Stimulated activated CD4-positive, alpha-beta T cell treated with anti-CD3 and anti-CD28 coated beads, Interleukin-1b, Interleukin-23, amount 100 ng/mL, for 4 hours (primary cell): ENCODE measurements at places on chromosomes 6 and 20.

- DNase-seq: no peak
These were observed 615.7 kb upstream of the ARID1B start for GRCh38 chr6:156161471-156161870.

GRCh38 chr20:45229264-45230056 is 8.3 kb downstream of the SEMG2 start:
- peak; percentile 28 for DNase-seq

DNA sequence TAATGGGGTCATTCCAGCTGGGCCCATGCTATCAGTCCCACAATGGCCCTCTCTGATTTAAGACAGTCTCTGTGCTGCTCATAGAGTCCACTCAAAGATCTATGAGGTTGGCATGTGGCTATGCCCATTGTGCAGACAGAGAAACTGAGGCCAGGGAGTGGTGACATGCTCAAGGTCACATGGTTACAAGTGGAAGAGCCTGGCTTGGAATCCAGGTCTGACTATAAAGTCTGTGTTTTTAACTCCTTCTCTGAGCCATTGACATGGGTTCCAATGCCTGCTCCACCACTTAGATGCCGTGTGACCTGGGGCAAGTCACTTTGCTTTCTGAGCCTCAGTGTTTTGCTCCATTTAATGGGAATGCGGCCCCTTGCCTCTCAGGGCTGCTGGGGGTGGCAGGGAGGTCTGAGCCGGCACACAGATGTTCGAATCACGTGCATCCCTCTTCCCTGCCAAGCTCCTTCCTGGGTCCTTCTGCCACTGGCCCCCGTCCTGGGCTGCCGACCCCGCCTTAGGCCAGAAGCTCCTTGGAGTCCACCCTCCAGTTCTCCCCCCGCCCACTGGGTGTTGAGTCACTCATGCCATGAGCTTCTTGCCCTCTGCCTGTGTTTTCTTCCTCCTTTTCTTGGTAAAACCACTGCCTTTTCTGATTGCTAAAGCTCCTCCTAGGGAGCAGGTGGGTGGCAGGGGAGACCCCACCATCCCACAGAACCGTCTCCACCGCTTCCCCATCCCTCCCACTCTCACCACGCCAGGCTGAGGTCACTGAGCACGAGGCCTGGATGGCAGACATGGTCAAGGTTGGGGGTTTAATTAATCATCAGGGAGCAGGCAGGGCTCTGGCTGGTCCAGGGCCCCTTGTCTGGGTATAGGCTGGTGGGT is 35.7 kb downstream of the CEBPB start:
- DNase-seq: no peak

DNA sequence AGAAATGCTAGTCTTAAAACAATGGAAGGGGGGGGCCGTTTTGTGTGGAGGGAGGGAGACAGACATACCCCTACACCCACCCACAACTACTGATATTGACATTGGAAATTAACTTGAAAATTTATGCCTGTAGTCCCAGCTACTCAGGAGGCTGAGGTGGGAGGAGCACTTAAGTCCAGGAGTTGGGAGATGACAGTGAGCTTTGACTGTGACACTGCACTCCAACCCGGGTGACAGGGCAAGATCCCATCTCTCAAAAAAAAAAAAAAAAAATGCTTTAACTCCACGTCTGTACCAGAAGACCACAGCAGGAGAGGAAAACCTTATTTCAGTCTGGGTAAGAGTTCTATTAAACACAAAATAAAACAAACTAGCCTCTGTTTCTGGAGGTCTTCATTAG is 2.2 kb downstream of the TBC1D20 start:
- DNase-seq: no peak

GRCh38 chr6:7323074-7323473 is 10.1 kb upstream of the SSR1 start:
- no peak for DNase-seq

GRCh38 chr6:122803171-122803661 is 14.2 kb downstream of the SMPDL3A start:
- DNase-seq: no peak

DNA sequence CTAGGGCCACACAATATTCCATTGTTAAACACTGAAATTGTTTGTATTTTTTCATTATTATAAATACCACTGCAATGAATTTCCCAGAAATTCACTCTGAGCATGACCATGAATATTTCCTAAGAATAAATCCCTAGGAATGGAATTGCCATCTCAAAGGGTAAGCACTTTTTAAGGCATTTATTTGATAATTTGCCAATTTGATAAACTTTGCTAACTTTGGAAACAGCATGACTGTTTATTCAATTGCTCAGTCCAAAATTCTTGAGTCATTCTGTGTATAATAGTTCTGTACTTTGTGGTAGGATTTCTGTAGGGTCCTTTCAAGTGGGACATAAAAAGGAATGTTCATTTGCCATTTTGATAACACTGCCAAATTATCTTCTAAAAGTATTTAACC is 44.2 kb upstream of the TOX2 start:
- no peak for DNase-seq

- no peak for DNase-seq
These were observed 31.6 kb upstream of the PXDC1 start for GRCh38 chr6:3782876-3783832.

GRCh38 chr6:134950482-134950881 is 581 bp upstream of the ALDH8A1 start:
- DNase-seq: no peak

DNA sequence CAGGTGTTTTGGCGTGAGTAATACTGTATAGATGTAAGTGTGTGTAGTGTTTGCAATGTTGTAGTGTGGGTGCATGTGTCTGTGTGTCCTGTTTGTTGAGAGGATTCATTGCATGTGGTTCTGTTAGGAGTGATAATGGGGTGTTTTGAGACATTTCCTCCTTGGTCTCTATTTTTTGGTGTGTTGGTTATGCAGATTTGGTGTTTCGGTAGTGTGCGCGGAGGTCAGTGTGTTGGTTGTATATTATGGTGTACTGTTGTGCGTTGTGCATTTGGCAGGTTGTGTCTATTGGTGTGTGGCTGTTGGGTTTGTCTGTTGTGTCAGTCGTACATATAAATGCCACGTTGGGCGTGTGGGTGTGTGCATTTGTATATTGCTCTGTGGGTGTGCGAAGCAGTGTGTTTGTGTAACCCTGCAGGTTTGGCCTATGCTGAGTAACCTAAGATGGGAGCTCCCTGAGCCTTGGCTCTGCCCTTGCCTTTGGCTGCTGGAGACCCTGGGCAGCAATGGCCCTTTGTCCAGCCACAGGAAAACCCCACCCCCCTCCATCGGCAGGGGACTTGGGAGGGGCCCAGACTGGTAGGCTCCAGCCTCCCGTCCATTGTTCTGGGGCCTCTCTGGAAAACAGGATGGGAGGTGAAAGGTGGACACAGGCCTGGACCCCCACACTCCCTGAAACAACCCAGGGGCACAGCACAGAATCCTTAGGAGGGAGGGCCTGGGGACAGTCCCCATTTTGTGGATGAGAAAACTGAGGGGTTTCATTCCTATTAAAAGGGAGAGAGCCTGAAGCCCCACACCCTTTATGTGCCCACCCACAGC is 10.3 kb upstream of the ID1 start:
- no peak for DNase-seq

- no peak for DNase-seq
These were observed 99.1 kb upstream of the MTHFD1L start for GRCh38 chr6:150766201-150766997.

DNA sequence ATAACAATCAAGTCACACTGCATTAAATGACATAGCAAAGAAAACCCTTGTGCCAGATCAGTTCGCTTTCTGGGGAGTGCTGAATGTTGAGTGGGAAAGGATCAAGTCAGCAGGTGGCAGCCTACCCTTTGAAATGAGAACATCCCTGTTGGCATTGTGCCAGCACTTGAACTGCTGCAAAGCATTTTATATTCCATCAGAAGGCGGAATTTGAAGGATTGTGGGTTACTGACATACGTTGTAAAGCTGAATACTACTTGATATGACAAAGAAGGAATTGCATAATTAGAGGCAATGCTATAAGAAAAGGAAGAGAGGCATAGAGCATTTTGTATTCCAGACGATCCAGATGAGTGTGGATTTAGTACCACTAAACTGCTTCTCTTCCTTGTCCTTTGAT is 26.5 kb downstream of the BCKDHB start:
- peak; percentile 5 for DNase-seq

DNA sequence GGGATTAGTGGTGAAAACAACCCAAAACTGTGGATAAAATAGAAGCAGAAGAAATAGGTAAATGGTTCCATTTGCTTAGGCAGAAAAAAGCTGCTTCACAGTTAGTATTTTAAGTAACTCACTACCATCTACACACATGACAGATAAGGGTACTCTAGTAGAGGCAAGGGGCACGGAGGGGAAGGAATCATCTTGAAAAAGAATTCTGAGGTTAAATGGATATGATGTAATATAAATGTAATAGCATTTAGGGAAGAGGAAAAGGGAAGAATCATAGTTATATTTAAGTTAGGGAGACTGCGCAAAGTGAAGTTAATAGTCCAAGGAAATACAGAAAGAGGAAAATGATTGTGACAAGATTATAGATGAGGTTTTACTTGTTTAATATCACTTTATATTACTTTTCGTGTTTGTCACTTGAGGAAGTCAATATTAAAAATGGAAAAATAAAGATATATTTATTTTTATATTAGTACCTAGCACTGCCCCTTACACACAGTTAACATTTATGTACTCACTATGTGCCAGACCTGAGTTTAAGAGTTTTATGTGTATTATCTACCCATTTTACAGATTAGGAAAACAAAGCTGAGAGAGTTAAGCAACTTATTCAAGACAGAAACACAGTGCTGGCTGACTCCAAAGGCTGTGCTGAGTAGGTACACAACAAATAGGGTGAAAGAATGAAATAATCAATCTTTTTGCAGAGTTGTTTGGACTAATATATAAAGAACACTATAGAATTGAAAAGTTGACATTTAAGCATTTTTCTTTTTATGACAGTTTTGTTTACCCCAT is 128.1 kb downstream of the REV3L start:
- no peak for DNase-seq

- DNase-seq: no peak
These were observed 14.2 kb upstream of the FAM162B start for GRCh38 chr6:116779573-116780164.

GRCh38 chr20:2651772-2652723 is at the start of gene NOP56:
Gene NOP56, plus strand, starts transcription at chr20:2652632. Its CDS starts 29 bp downstream, at chr20:2652661.
- DNase-seq: peak; percentile 95

DNA sequence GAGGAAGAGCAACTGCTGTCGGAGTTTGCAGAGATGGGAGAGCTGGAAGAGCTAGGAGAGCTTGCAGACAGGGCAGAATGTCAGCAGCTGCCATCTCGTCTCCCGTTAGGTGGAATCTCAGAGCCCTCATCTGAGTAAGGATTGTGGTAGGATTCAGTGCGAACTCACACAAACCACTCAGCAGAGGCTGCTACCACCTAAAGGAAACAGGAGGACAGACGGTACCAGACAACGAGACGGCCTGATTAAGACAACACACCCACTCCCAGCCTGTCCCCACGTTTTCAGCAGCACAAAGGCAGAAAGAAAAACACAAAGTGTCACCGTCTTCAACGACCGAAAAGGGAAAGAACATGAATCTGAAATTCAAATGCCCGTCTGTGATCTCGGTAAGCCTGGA is 4.1 kb downstream of the LEMD2 start:
- no peak for DNase-seq

DNA sequence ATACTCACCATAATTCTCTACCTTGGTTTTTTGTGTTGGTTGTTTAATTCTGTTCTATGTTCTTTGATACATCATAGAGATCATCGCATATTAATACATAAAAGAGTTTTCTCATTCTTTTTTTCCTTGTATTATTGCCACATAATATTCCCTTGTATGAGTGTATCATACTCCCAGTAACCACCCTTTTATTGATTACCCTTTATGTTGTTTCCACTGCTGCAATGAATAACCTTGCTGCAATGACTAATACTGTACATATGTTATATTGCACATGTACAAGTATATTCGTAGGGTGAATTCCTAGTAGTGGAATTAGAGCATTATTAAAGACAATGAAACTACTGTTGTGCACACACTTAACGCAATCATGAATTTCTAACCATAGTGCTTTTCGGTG is 9.1 kb upstream of the SF3B5 start:
- no peak for DNase-seq

DNA sequence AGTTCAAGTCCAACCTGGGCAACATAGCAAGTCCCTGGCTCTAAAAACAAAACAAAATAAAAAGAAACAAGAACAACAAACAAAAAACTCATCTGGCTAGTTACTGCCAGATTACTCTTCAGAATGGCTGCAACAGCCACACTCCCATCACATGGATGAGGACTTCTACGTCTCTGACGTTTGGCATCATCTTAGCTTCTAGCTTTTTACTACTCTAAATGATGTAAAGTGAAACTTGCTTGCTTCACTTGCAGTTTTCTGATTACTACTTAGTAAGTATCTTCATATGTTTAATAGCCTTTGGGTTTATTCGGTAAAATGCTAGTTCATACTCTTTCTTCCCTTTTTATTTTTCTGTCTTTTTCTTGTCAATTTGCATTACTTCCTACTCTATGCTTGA is 161.1 kb upstream of the CARMIL1 start:
- DNase-seq: no peak

DNA sequence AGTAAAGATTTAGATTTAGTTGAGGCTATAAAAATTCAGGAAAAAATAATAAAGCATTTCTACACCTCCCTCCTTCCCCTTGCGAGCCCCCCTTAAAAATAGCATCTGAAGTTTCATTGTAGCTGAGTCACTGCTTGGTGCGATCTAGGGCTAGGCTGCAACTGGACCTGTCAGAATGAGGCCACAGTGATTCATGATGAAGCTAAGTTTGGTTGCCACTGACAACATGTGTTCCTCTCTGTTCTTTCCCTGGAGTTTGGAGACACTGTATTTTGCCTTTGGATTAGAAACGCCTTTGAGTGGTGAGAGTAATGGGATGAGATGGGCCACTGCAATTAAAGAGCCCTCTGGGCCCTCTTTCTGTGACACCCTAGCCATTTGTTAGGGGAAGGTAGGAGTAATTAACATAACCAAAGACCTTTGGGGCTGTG is 334.1 kb downstream of the NRN1 start:
- DNase-seq: no peak

DNA sequence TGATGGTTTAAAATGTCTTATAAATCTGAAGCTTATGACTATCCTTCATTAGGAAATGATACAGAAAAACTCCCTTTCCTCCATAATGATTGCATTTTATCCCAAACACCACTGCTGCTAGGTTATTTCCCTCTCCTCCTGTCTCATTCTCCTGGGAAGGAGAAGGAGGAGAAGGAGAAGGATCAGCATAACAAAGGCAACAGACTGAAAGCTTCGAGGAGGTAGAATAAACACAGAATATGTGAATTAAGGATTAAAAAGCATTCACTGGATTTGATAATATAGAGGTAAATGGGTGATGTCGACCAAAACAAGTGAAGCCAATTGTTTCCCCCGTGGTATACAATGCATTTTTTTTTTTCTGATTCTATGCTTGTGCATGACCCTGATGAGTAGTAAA is 82.0 kb downstream of the WASF1 start:
- DNase-seq: no peak

- DNase-seq: peak; percentile 33
These were observed 516 bp downstream of the GTPBP2 start for GRCh38 chr6:43628393-43629103.
